ENCODE measurements at places on chromosomes 1 and 21. TPM values are rescaled to one million over a fixed set of nuclear protein-coding genes. Genes with fewer than 3 reads are reported as not detected.

The LHX8 gene
- not detected for polyA plus RNA-seq

The SH2D1B gene
- polyA plus RNA-seq, result 608 TPM

The MYCL gene
- 0.83 TPM for polyA plus RNA-seq

The SPRR1A gene
- polyA plus RNA-seq, result not detected

GRCh38 chr1:225962440-225962975 is 21.5 kb upstream of the LEFTY2 start:
- DNase-seq, result peak; percentile 58

Data from immature natural killer cell (primary cell).